Stimulated activated CD8-positive, alpha-beta memory T cell treated with anti-CD3 and anti-CD28 coated beads, Interleukin-4, amount 100 ng/mL, for 4 hours (primary cell): ENCODE measurements at places on chromosomes 3 and 15.
A peak's percentile ranks its signal among the peaks of the same experiment; 100 is the strongest.

DNA sequence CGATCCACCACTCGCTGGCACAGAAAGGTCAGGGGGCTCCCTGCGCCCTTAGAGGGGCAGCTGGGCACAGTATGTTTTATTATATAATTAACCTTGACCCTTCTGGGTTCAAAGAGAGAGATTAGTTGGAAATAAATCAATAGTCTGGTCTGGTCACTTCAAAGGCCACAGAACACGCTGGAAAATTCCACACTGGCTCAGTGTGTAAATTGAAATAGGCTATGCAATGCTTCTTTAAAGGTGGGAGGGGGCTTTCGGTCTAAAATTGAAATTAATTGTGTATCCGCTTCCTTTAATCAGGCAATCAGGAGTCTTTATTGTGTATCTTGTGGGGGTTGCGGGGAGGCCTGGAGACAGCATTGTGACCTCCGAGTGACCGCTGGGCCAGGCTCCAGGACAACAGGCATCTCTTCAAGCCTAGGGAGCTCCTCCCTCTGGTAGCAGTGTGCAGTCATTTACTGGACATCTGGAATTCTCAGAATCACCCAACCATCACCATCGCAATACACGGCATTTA lies 8.0 kb downstream of the RNU5B-1 start:
- DNase-seq: no peak

- no peak for DNase-seq
These were observed 27.5 kb downstream of the TF start for GRCh38 chr3:133773732-133774131.

DNA sequence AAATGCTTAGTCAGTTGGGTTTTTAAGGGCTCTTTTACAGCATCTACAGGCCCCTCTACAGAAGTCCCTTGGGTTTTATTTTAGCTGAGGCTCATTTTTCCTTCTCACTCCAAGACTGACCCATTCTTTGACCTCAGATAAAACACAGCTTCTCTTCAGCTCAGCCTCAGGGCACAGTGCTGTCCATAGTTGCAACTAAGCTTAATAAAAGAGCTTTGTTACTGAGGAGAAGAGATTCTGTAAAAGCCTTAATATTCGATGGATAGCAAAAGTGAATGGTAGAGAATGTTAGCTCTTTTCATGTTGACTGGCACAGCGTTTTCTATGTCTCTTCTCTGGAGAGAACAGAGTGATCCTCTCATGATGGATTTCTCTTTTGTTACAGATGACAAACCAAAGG lies 277.9 kb downstream of the BBX start:
- DNase-seq: no peak

DNA sequence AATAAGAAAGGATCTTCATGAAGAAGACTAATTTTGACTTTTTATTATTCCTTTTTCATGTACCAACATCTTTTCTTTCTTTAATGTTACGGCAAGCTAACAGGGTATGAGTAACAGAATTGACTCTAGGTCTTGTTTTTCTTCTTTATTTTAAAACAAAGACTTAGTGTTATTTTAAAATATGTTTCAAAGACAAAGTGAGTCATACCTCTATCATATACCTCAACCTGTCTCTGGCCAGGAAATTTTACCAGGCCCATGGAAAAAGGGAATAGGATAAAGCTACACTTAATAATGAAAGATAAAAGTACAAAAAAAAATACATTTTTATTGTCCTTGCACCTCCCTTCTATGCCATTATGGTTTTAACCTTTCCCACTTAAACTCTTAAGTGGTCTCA lies 57.4 kb downstream of the ZNF148 start:
- no peak for DNase-seq

DNA sequence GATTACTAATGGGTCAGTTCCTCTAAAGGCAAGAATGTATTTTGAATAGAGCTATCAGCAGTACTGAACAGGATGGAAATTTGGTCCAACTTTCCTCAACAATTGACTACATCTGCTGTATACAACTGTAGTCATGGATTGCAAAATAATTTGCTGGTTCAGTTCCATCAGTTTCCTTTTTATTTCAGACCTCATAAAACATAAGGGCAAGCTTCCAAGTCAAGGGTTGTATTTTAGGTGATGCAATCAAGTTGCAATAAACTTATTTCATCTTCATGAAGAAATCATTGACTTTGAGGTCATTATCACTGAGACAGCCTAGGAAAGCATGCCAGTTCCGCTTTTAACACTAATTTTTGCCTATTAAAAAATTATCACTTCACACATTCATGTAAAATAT lies 90.4 kb upstream of the TSEN2 start:
- no peak for DNase-seq

DNA sequence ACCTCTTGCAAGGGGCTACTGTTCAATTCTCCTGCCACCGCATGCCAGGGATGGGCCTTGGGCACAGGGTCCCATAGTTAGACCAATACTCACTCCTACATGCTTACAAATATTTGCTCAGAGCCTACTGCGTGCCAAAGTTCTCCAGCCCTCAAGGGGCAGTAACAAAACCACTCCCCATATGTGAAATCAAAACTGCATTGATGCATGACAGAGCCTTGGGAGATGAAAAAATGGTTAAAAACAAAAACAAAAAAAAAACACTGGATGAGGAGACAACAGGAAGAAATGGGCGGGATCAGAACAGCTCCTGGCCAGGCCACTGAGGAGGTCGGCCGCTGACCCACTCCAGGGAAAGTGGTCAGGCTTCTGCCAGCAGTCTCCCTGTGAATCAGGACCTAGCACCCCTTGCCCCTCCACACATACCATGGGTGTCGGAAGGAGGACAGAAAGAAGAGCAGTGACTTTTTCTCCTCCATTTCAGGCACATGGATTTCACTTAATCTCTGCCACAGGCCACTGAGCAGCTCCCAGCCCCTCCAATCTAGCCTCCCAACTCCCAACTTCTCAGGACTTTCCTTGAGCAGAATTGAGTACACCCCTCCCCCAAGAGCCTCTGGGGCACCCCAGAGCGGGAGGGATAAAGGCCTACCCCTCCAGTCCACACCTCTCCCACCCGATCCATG lies 2.8 kb downstream of the PLXNB1 start:
- no peak for DNase-seq

DNA sequence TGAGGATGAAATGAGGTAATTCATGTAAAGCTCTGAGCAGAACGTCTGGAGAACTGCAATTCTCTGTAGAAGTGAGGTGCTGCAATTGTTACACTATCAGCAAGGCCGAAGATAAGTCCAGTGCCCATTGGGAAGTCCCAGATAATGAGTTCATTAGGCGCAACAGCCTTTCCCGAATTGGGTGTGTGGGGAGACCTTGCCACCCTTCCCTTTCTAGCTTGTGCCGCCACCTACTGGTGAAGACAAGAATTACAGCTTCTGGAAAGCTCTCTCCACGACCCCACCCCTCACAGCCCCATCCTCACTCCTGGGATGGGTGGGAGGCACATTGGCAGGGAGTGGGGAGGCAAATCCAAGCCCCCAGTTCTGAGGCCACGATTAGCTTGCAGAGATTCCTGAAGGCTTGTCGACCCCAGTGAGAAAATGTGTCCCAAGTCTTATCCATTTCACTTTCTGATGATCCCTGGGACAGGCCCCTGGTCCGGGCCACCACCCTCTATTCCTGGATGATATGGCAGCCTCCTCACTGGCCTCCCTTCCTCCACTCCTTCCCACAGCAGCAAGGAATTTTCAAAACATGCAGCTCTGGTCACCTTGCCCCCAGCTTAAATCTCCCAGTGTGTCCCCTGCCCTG lies 36.4 kb downstream of the FAM3D start:
- DNase-seq: peak; percentile 36

GRCh38 chr15:92161039-92161670 lies 232.5 kb upstream of the ST8SIA2 start:
- DNase-seq: no peak

DNA sequence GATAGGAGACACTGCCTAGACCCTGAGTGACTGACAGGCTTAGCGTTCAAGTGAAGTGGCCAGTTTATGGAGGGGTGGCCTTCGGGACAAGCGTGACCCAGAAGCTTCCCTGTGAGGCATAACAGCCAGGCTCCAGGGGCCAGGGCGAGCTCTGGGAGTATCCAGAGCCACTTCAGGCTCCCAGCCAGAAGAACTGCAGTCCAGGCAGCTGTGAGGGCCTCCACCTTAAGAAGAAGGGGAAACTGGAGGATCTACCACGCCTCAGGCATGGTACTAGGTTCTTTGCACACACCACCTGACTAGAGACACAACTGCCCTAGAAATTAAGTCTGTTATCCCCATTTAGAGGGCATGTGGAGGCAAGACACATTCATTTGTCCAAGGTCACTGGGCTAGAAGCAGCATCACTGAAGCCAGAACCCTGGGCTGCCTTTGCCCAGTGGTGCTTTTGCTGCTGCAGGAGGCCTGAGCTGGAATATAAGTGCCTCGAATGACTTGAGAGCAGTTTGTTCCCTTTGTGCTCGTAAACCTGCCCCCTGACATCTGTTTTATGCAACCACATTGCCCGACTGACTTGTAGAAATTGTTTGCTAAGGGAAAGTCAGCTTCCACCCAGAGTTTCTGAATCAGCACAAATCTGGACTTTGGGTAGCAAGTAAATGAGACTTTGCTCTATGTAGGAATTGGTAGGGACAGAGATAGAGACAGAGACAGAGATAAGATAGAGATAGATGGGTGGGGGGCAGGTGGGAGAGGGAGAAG lies 23.3 kb downstream of the RASGRF1 start:
- DNase-seq: no peak

DNA sequence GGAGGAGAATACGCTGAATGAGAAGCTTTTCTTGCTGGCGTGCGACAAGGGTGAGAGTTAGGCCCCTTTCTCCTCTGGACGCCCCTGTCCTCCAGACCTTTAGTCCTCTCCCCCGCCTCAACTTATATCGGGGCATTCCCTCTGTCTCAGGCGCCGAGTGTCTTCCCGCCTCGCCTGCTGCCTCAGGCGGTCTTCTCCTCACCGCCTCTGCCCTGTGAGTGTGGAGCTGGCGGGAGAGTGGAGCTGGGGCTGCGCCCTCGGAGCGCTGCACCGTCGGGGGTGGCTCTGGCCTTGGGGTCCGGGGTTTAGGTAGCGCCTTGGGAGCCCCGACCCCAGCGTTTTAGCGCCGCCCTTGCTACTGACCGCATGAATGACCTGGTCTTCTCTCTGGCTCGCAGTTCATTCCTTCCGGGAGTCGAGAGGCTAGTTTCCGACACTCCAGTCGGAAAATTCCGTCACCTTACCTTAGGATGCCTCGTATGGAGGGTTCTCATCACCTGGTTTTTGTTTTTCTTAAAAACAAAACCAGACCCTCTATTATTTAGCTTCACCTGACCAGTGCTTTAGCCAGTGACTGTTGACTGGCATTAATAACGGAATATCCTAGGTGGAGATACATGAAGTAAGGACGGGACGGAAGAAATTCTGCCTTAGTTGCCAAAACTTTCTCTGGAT lies 985 bp downstream of the TRPC1 start:
- DNase-seq: no peak

GRCh38 chr3:112321867-112322652 lies 10.9 kb upstream of the CD200 start:
- DNase-seq: no peak

DNA sequence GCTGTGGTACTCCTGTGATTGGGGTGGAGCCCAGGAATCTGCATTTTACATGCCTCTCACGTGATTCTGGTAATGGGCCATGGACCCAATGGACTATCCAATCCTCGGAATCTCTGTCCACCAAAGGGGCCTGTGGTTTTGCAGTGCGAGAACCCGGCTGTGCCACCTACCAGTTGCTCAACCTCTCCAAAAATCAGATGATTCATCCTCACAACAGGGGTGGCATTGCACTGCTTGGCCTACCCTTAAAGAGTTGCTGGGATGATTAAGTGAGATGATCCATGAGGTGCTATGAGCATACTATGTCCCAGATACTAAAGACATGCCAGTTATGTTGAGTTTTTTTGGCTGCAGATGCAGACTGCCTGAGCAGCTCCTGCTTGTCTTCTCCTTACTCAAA lies 5.1 kb downstream of the ANP32A start:
- no peak for DNase-seq

DNA sequence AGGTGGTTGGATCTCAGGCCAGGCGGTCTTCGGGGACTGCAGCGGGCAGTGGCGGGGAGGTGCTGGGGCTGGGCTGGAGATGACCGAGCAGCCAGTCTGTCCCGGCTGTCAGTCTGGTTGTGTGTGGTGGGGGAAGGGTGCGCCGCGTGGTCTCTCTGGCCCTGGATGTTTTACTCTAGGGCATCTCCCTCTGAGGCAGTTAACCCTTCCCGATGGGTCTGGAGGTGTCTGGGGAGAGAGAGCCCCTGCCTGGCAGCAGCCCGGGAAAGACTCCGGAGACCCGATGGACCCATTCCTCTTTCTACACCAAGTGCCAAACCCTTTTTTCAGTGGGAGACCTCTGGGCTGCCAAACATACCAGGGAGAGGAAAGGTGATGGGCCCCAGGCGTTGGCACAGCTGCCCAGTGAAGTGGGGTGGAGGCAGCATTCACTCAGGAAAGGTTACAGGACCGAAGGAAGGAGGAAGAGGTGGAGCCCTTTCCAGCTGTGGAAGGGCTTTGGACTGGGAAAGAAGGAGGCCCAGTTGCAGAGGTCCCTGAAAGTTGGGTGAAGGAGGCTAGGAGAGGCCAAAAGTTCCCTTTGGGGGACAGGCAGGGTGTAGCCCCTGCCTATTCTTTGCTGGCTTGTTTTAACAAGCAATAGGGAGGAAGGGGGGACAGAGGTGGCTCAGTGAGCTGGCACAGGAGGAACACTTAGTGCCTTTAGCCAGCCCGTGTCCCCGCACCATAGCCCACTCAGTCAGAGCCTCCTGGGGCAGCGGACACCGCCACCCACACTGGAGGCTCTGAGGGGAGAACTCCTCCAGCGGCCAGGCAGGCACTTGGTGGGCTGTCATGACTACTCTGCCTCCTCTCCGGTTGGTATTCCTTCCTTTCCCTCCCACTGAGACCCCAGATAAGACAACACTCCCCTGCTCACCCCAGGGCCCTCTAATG lies 2.7 kb upstream of the BAHD1 start:
- DNase-seq: no peak

GRCh38 chr3:160612386-160613075 lies 47.2 kb upstream of the KPNA4 start:
- DNase-seq: no peak

DNA sequence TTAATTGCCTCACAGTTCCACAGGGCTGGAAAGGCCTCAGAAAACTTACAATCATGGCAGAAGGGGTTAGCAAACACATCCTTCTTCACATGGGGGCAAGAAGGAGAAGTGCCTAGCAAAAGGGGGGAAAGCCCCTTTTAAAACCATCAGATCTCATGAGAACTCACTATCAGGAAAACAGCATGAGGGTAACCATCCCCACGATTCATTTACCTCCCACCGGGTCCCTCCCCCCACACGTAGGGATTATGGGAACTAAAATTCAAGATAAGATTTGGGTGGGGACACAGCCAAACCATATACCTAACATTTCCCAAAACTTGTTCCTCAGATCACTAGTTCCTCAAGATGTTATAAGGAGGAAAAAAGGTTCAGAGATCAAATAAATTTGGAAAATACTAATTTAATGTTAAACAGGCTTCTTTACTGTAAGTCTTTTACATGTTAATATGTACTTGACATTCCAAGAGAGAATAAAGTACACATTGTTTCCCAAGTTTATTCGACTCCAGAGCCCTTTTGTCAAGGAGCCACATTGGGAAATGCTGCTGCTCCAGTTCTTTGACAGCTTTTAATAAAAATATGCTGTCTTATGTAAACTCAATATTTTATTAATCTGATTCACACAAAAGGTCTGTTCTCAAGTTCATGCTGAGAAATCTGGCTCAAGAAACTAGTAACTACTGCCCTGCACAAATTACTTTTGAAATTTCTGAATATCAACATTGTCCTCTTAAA lies 17.8 kb downstream of the HERC1 start:
- no peak for DNase-seq
